ENCODE measurements at places on chromosomes 1 and 21.

DNA sequence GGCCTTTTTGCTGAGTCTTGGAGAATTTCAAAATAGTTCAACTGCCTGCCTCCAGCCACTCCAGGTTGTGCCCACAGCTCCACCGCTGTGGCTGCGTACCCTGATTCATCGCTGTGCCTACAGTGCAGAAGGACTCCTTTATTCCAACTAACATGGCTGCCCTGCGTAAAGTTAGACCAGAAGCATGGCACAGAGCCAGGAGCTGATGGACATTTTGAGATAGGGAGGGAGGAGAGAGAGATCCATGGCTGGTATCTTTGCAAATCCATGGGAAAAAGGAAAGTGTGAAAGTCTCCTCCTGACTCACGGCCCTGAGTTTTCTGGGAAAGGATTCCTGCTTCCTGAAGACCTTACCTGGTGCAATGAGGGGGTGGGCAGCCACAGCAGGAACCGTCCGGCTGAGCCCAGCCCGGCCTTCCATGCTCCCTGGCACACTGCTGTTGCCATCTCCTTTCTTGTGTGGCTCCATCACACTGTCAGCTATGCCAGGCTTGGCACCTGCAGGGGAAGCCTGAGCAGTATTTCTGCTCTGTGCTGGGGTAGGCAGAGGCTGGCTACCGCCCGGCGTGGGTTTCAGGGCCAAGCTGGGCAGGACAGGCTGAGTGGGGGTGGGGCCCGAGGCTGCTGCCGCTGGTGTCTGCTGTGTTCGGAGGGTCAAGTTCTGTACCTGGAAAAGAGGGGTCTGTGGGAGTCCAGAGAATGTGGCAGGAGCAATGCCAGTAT, 46.0 kb upstream of the A3GALT2 start:
- no peak for DNase-seq

GRCh38 chr1:978069-978834, 3.6 kb downstream of the PERM1 start:
- no peak for DNase-seq

- no peak for DNase-seq
These were observed 276.6 kb downstream of the SETD4 start for GRCh38 chr21:35783721-35784120.

- no peak for DNase-seq
These were observed 104.9 kb upstream of the SNX7 start for GRCh38 chr1:98556521-98557158.

- no peak for DNase-seq
These were observed 47.0 kb downstream of the EXO1 start for GRCh38 chr1:241895013-241895412.

- DNase-seq: no peak
These were observed 9.8 kb upstream of the SLC19A1 start for GRCh38 chr21:45551783-45552695.

DNA sequence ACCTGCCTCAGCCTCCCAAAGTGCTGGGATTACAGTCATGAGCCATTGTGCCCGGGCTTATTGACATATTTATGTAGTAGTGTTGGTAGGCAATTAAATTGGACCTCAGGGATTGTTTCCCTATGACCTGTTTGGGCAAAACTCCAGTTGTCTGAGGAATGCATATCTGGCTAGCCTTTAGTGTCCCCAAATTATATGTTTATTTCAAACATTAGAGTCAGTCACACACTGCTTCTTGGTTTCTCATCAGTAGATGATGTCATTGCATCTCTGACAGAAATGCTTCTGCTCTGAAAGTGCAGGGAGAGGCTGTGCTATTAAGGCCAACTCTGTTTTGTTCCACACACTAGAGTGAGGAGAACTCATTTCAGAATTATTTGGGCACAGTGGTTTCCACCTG, 12.5 kb downstream of the PIP5K1A start:
- no peak for DNase-seq

- DNase-seq: no peak
These were observed 55.0 kb downstream of the KAZN start for GRCh38 chr1:14653461-14653960.

All from stimulated activated CD8-positive, alpha-beta memory T cell treated with anti-CD3 and anti-CD28 coated beads, Interleukin-7, amount 100 ng/mL, for 4 hours (primary cell).